ENCODE measurements at places on chromosomes 5 and 9.

- no peak for DNase-seq
Observed at GRCh38 chr9:134500931-134501760, 140.5 kb upstream of the COL5A1 start.

DNA sequence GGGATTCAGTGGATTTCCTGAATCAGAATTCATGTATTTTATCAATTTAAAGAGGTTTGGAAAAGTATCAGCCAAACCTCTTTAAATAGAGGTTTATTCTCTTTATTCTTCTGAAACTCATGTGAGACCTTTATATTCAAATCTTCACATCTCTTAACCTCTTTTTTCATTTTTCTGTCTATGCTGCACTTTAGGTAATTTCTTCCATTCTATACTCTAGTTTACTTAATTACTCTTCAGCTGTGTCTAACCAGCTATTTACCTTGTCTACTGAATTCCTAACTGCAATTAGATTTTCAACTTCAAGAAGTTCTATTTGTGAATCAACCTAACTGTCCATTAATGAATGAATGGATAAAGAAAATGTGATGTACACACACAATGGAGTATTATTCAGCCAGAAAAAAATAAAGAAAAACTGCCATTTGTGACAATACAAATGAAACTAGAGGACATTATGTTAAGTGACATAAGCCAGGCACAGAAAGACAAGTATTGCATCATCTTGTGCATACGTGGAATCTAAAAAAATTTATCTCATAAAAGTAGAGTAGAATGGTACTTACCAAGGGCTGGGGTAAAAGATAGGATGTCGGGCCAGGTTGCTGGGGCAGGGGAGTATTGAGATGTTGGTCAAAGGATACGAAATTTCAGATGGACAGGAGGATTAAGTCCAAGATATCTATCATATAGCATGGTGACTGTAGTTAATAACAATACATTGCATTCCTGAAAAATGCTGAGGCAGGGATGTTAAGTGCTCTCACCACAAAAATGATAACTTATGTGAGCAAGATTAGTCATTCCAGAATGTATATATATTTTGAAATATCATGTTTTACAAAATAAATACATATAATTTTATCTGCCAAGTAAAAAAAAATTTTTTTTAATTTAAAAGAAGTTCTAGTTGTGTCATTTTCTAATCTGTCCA, 129.5 kb upstream of the LRRTM2 start:
- DNase-seq = no peak

- no peak for DNase-seq
Observed at GRCh38 chr9:137138722-137139467, at the start of gene GRIN1. Gene GRIN1, plus strand, starts transcription at chr9:137139154. Its CDS starts 333 bp downstream, at chr9:137139487.

GRCh38 chr5:112186401-112186990, 232.6 kb downstream of the EPB41L4A start:
- DNase-seq = no peak

DNA sequence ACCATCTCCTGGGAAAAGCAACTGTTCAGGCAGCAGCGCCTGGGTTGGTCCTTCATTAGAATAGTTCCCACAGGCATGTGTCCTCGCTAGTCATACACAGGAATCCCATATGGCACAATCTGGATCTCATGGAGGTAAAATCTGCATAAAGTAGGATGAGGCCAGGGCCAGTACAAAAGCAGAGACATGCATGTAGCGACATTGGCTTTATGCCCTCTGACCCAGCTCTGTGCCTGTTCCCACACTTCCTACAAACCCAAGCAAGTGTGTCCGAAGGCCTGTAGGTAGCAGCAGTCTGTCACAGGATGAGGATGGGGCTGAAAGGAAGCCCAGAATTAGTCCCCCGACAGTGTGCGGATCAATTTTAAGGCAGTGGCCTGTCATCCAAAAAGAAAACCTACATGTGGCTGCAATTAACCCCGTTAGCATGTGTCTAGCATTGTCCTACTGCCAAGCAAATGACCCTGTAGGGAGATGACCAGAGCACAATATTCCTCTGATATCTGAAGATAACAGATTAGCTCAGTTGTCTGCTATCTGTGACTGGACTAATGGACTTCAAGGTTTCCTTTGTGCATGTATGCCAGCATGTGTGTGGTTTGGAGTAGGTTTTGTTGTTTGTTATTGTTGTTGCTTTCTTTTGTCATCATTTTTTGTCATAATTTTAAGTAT, 178.8 kb downstream of the TMEM161B start:
- DNase-seq = no peak

- DNase-seq = no peak
Observed at GRCh38 chr9:21144603-21145002, 3.0 kb upstream of the IFNW1 start.

DNA sequence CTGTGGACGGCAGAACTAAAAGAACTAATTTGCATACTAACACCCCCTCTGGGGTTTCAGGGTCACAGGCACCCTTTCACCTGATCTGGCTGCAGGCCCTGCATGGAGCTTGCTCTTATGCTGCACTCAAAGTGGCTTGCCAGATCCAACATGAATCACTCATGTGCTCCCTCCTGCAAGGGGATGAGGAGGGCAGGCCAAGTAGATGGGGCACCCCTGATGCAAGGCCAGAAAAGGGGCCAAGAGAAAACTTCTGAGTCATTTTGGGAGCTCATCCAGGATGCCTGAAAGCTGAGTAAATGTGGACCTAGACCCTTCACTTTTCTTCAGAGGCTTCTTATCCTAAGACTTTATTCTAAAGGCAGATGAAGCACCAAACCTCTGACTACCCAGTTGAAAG, 558.5 kb upstream of the PTGER4 start:
- DNase-seq = no peak

DNA sequence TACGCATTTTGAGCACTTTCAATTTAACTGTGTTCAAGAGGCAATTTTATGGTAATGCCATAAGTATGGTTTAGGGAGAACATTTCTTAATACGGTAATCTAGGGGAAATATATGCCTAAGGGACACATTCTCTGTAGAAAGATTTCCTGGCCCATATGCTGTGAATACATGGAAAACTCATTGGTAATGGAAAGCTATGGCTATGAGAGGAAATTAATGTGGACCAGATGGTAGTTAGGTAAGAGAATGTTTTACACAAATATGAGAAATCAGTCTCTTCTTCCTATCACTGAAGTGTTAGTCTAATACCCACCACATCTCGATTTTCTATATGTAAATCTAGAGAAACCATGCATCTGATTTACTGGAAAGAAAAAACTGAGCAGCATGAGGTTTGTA, 105.0 kb downstream of the SEMA6A start:
- DNase-seq = no peak

DNA sequence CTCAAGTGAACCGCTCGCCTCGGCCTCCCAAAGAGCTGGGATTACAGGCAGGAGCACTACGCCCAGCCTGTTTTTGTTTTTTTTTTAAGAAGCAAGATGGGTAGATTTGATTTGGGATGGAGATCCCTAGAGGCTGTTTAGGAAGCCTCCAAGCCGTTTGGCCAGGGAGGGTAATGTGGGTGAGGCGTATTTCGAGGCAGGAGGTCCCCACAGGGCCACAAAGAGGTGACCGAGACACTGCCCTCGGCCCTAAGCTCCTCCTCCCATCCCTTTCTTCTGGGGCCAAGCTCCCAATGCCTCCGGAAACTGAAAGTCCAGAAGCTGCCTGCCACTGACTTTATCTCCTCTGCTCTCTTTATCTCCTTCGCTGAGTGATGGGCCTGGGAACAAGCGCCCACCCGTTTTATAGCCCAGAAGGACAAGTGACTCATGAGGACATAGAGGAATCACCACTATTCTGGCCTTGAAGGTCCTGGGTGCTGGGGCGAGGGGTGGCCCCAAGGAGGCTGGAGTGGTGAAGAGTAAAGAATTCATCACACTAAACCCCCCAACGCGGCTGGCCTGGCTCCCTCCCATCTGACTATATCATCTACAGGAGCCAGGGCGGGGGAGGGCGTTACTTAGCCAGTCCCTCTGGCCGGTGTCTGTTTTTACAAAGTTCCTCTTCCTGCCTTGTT, 2.0 kb upstream of the RALGDS start:
- no peak for DNase-seq

- no peak for DNase-seq
Observed at GRCh38 chr5:164721116-164721515, 1215.7 kb downstream of the MAT2B start.

All from stimulated activated CD4-positive, alpha-beta T cell treated with anti-CD3 and anti-CD28 coated beads, TNF-alpha, amount 100 ng/mL, for 4 hours (primary cell).